Activated effector memory CD4-positive, alpha-beta T cell treated with Interleukin-2 at 50 U/mL for 16 hours (primary cell): ENCODE measurements at places on chromosomes 1 and 21.

GRCh38 chr1:28845786-28846543 is 34.0 kb downstream of the OPRD1 start:
- no peak for DNase-seq

DNA sequence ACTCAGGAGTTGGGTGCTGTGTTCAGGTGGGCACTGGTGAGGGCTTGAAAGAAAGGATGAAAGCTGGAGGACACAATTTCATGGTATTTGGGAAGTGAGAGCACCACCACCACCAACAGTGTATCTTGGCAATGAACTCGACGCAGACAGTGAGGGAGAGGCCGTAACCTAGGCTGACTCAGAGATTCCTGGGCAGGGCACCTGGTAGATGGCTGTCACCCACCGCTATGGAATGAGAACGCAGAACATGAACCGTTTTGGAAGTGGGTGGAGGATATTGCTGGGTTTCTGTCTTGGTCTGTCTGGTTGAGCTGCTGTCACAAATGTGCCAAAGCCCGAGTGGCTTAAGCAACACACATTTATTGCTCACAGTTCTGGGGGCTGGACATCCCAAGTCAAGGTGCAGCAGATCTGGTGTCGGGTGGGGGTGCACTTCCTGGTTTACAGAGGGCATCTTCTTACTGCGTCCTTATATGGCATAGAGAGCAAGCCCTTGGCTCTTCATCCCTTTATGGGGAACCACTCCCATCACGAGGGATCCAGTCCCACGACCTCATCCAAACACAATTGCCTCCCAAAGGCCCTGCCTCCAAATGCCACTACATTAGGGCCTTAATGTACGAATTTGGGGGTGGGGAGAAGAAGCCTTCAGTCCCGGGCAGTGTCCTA is 246.3 kb downstream of the SIPA1L2 start:
- DNase-seq: no peak

- no peak for DNase-seq
Observed at GRCh38 chr1:28756846-28757245, 20.1 kb downstream of the YTHDF2 start.

- DNase-seq: no peak
Observed at GRCh38 chr1:62809788-62810187, 25.9 kb downstream of the ATG4C start.

DNA sequence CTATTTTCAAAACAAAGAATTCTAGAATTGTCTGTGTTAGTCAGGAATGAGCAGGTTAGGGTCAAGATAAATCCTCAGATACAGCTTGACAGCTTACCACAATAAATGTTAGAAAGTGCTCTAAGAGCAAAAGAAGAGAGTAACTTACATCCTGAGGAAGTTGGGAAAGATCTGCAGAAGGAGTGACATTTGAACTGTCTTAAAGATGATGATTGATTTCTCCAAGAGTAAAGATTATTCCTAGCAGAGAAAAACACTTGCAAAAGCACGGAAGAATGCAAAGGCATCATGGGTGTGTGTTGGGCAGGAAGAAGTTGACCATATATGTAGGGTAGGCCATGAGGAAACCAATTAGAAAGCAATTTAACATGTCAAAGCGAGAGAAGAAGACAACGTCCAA is 175.4 kb downstream of the LRRC7 start:
- DNase-seq: no peak

- DNase-seq: no peak
Observed at GRCh38 chr1:90246069-90246468, 251.2 kb downstream of the ZNF326 start.

- no peak for DNase-seq
Observed at GRCh38 chr1:31573261-31573660, 3.1 kb upstream of the TINAGL1 start.

GRCh38 chr1:19744335-19744743 is 55.4 kb downstream of the TMCO4 start:
- no peak for DNase-seq

DNA sequence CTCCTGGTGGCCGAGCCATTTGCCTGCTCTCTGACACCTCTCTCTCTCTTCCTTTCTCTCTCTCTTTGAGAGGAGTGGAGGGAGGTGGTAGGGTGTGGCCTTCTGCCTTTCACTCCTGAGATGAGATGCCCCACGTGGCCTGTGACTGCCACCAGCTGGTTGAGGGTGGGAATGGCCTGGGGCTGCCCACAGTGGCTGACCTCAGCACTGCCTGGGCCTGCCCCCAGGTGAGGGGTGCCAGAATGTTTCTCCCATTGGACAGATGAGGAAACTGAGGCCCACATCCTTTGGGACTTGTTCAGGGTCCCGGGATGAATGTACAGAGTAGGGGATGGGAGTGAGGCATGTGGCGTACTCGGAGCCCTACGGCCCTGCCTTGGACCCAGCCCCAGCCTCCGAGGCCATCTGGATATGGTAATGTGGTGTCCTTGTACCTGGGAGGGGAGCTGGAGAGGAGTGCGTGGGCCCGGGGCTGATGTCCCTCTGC is 12.7 kb upstream of the C1orf167 start:
- peak; percentile 23 for DNase-seq

- no peak for DNase-seq
Observed at GRCh38 chr21:46627726-46628125, 7.7 kb upstream of the PRMT2 start.

DNA sequence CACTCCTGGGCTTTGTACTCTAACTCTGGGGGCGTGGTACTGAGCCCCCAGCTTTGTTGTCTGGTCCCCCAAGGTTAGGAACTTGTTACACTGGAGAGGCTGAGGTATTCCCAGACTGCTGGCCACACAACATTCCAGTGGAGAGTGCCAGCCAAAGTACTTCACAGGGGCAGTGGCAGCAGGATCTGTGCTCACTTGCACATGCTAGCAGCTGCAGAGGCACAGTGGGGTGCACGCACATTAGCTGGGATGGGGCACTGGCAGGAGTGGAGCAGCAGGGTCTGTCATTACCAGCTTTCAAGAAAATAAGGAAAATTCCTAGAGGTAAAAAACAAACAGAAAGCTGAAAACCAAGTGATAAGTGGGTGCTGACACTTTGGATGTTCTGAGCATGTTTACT is 31.0 kb downstream of the ZNF691 start:
- no peak for DNase-seq

DNA sequence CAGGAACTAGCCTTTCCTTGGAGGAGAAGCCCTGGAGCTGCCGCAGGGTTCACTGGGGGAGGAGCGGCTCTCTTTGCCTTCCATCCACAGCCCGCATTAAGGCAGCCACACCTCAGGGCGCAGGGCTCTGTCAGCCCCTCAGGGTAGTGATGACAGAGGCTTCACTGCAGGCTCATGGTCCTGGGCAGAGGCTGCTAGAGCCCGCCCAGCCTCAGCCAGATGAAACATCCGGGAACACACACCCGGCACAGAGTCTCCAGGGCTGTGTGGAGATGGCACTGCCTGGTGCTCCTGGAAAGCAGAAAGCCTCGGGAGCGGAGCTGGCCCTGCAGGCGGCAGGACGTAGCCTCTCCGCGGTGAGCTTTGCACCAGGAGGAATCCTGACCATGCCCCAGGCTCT is 29.4 kb upstream of the PEX10 start:
- no peak for DNase-seq
